Mesenchymal stem cell (in vitro differentiated cells and primary cell): ENCODE measurements at places on chromosomes 13 and 19.

GRCh38 chr13:64276232-64276631, 2860.6 kb upstream of the PCDH20 start:
- H3K4me1 ChIP-seq = no peaks in the 10 kb centered on the region
- H3K4me3 ChIP-seq = no peak overlapping the region
- no peaks in the 10 kb centered on the region for H3K36me3 ChIP-seq
- DNase-seq = no peak

- H3K27me3 ChIP-seq = no peaks in the 10 kb centered on the region
- no peaks in the 10 kb centered on the region for H3K4me1 ChIP-seq
- no peak overlapping the region for H3K27ac ChIP-seq
These were observed 184.2 kb downstream of the SLITRK6 start for GRCh38 chr13:85615031-85615430.

DNA sequence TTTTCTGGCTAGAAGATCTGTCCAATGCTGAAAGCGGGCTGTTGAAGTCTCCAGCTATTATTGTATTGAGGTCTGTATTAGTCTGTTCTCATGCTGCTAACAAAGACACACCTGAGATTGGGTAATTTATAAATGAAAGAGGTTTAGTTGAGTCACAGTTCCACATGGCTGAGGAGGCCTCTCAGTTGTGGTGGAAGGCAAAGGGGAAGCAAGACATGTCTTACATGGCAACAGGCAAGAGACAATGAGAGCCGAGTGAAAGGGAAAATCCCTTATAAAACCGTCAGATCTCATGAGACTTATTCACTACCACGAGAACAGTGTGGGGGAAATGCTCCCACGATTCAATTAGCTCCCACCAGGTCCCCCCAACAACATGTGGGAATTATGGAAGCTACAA, 980.4 kb downstream of the SLITRK5 start:
- H3K4me1 ChIP-seq = no peaks in the 10 kb centered on the region
- no peak overlapping the region for H3K4me3 ChIP-seq
- DNase-seq = no peak
- no peaks in the 10 kb centered on the region for H3K27me3 ChIP-seq

DNA sequence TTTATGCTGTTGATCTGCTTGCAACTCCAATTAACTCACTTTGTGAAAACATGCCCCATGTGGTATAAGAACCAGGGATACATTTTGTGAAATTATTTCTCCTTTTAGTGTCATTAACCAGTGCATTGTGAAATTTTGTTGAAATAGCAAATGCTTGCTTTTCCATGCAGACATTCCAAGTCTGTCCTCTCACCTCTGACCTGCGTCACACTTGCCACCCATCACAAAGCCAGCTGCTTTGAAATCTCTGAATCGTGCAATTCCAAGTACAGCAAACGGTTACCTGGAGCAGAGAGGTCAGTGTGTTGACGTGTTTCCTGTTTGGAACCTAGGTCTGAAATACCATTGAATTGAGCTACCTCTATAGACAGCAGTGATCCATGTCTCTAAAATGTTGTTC, 4.9 kb upstream of the SLC25A15 start:
- no peaks in the 10 kb centered on the region for H3K36me3 ChIP-seq
- no peak overlapping the region for H3K27ac ChIP-seq
- H3K27me3 ChIP-seq = no peaks in the 10 kb centered on the region
- H3K4me1 ChIP-seq = peaks cover 11% of the 10 kb centered on the region

DNA sequence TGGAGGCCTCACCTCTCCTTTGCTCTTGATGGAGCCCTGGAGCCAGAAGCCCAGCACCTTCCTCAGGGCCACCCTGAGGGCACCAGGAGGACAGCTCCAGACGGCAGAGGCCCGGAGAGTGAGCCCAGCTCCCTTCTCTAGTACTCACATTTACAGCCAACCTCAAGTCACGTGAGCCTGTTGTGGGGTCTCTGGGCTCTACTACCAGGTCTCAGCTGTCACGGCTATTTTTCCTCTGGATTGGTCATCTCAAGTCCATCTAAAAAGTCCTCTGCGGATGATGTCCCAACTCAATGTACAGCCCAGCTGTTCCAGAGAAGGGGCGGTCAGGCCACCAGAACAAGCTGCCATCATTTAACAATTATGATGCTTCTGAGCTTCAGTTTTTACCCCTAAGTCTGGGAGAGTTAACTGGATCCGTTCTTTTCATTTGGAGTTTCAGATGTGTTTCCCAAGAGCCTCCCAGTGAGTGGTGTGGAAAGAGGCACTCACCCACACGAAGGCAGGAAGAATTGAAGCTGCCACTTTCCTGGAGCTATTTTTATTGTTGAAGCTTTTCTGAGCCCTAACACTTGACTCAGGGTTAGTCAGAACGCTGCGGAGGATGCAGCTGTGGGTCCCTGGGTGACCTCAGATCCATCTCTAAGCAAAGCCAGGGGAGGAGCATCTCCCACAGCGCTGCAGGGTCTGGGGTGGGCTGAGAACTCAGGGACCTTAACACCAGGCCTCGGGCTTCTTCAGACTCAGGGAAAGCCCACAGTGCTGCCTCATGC, 143.5 kb upstream of the UBL3 start:
- H3K27ac ChIP-seq = no peak overlapping the region
- H3K4me1 ChIP-seq = peaks cover 13% of the 10 kb centered on the region
- H3K36me3 ChIP-seq = peaks cover 7% of the 10 kb centered on the region
- peak overlapping the region; percentile 52 for H3K4me3 ChIP-seq

GRCh38 chr13:51158880-51159518, 47.9 kb upstream of the C13orf42 start:
- no peak overlapping the region for H3K4me3 ChIP-seq
- peaks cover 1% of the 10 kb centered on the region for H3K4me1 ChIP-seq
- no peak overlapping the region for H3K27ac ChIP-seq
- H3K27me3 ChIP-seq = peaks cover 18% of the 10 kb centered on the region
- H3K36me3 ChIP-seq = no peaks in the 10 kb centered on the region
- no peak for DNase-seq

- no peak overlapping the region for H3K27ac ChIP-seq
- H3K4me1 ChIP-seq = peaks cover 27% of the 10 kb centered on the region
- H3K4me3 ChIP-seq = peak overlapping the region; percentile 75
- peaks cover 14% of the 10 kb centered on the region for H3K36me3 ChIP-seq
- DNase-seq = peak; percentile 35
These were observed 518 bp downstream of the KLF2 start for GRCh38 chr19:16325161-16325527.

DNA sequence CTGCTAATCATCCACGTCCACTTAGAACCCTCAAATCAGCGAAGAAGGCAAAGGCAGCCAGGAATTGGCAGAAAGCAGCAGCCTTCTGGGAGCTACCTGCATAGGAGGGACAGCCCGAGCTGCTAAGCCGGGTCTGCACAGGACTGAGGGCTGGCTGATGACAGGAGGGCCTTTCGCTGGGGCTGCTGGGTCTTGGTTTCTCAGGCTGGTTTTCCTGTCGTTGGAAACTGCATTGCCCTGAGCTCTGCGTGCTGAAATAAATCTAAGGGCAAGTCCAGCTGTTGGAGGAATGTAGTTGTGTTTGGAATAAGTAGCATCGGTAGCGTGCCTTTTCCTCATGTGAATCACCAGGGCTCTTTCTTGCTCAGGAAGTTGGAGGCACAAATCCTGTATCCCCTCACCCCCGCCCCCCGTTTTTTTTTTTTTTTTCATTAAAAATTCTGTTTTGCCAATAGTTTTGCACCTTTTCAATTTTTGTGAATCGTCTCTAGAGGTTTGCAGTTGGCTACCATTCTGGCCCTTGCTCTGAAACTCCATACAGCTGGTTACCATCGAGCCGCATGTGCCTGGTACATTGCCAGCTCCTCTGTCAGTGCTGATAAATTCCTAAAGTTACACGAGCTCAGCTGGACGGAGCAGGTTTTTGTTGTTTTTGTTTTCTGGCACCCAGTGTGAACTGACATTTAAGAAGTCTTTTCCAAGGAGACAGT, 193.9 kb upstream of the RNF113B start:
- peaks cover 14% of the 10 kb centered on the region for H3K4me1 ChIP-seq
- peak overlapping the region; percentile 48 for H3K4me3 ChIP-seq
- H3K27me3 ChIP-seq = no peaks in the 10 kb centered on the region
- peaks cover 15% of the 10 kb centered on the region for H3K36me3 ChIP-seq
- DNase-seq = peak; percentile 94

- no peaks in the 10 kb centered on the region for H3K36me3 ChIP-seq
- H3K27ac ChIP-seq = no peak overlapping the region
- peaks cover 5% of the 10 kb centered on the region for H3K27me3 ChIP-seq
- H3K4me1 ChIP-seq = no peaks in the 10 kb centered on the region
These were observed 244.6 kb downstream of the B3GLCT start for GRCh38 chr13:31444266-31444856.

GRCh38 chr19:1258707-1259205, 10.4 kb downstream of the MIDN start:
- no peak overlapping the region for H3K4me3 ChIP-seq
- peaks cover 84% of the 10 kb centered on the region for H3K4me1 ChIP-seq
- DNase-seq = no peak
- H3K27me3 ChIP-seq = no peaks in the 10 kb centered on the region
- peak overlapping the region; percentile 70 for H3K27ac ChIP-seq

GRCh38 chr19:33556261-33556660, 34.7 kb upstream of the PEPD start:
- H3K4me1 ChIP-seq = no peaks in the 10 kb centered on the region
- H3K27ac ChIP-seq = no peak overlapping the region
- no peak overlapping the region for H3K4me3 ChIP-seq
- H3K27me3 ChIP-seq = peaks cover 6% of the 10 kb centered on the region
- H3K36me3 ChIP-seq = no peaks in the 10 kb centered on the region
- no peak for DNase-seq

DNA sequence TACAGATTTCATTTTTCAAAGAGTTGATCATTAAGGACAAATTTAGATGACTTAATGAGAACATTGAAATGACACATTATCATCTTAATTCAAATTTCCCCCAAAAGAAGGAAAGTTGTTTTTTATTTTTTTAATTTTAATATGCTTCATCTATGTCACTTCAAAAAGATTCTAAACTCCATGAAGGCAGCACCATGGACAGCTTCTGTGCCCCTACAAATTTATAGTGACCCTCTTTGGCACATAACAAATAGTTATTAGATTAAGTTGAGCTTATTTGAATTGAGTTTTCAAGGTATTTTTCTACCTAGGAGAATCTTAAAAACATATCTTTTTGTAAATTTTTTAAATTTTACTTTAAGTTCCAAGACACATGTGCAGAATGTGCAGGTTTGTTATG, 198.6 kb downstream of the DCT start:
- H3K27me3 ChIP-seq = no peaks in the 10 kb centered on the region
- DNase-seq = no peak
- peaks cover 2% of the 10 kb centered on the region for H3K4me1 ChIP-seq
- no peaks in the 10 kb centered on the region for H3K36me3 ChIP-seq
- no peak overlapping the region for H3K4me3 ChIP-seq
- peak overlapping the region; percentile 41 for H3K27ac ChIP-seq

- H3K27ac ChIP-seq = no peak overlapping the region
- no peaks in the 10 kb centered on the region for H3K36me3 ChIP-seq
- no peak overlapping the region for H3K4me3 ChIP-seq
- no peaks in the 10 kb centered on the region for H3K27me3 ChIP-seq
- no peaks in the 10 kb centered on the region for H3K4me1 ChIP-seq
These were observed 31.1 kb upstream of the MYCBP2 start for GRCh38 chr13:77358001-77358400.

GRCh38 chr13:95793018-95793555, 116.1 kb downstream of the DNAJC3 start:
- H3K36me3 ChIP-seq = peaks cover 11% of the 10 kb centered on the region
- H3K4me3 ChIP-seq = no peak overlapping the region
- DNase-seq = no peak
- H3K27me3 ChIP-seq = no peaks in the 10 kb centered on the region

DNA sequence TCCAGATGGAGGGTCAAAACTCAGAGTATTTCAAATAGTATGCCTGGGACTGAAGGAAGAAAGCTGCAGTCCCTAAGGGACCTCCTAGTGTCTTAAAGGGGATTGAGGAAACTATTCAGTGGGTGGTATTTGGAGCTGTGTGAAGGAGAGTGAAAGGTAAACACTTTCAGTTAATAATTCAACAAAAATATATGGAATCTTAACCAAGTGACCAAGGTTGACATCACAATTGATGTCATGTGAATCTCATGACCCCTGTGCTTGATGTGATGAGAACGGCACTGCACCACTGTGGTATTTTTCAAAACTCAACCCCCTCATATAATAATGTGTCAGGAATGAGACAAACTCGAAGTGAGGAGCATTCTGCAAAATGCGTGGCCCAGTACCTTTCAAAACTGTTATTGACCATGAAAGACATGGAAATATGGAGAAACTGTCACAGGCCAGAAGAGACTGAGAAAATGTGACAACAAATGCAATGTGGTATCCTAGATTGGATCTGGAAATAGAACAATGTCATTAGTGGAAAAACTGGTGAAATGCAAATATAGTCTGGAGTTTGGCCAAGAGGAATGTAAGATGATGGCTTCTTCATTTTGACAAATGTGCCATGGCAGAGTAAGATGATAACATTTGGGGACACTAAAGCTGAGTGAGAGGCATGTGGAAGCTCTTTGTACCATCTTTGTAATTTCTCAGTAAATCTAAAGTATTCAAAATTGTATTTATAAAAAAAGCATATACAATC, 553.9 kb downstream of the RFC3 start:
- H3K36me3 ChIP-seq = no peaks in the 10 kb centered on the region
- H3K4me3 ChIP-seq = no peak overlapping the region
- H3K27ac ChIP-seq = no peak overlapping the region
- DNase-seq = no peak

DNA sequence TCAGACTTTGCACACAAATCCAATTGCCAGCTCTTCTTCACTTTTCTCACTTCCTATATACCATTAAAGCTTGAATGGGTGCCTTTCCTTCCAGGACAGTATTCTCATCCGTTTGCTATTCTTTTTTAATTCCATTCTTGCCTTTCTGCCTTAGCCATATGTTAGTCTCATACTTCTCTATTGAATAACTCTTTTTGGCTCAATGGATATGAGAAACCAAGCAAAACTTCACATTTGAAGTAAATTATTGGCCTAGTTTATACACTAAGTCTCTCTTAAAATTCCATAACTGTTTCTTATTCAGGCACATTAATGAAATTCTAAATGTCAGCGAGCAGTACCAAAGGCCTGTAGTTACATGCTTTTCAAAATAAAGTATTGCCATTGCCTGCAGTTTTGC, 129.6 kb upstream of the FRY start:
- H3K4me3 ChIP-seq = no peak overlapping the region
- peaks cover 3% of the 10 kb centered on the region for H3K4me1 ChIP-seq
- no peak overlapping the region for H3K27ac ChIP-seq
- peaks cover 3% of the 10 kb centered on the region for H3K27me3 ChIP-seq
- no peaks in the 10 kb centered on the region for H3K36me3 ChIP-seq

- no peaks in the 10 kb centered on the region for H3K27me3 ChIP-seq
- H3K36me3 ChIP-seq = no peaks in the 10 kb centered on the region
- no peaks in the 10 kb centered on the region for H3K4me1 ChIP-seq
- H3K4me3 ChIP-seq = no peak overlapping the region
These were observed 53.5 kb upstream of the ZNF728 start for GRCh38 chr19:23056516-23056915.

GRCh38 chr13:80217614-80218456, 123.1 kb downstream of the SPRY2 start:
- no peak overlapping the region for H3K27ac ChIP-seq
- no peak overlapping the region for H3K4me3 ChIP-seq
- H3K27me3 ChIP-seq = no peaks in the 10 kb centered on the region
- no peak for DNase-seq
- H3K36me3 ChIP-seq = no peaks in the 10 kb centered on the region

GRCh38 chr19:18233224-18233825, 7.1 kb upstream of the PDE4C start:
- H3K4me3 ChIP-seq = no peak overlapping the region
- peak; percentile 63 for DNase-seq
- H3K27ac ChIP-seq = no peak overlapping the region
- H3K4me1 ChIP-seq = peaks cover 7% of the 10 kb centered on the region

GRCh38 chr19:3983936-3984583, 1.2 kb downstream of the EEF2 start:
- H3K36me3 ChIP-seq = peaks cover 53% of the 10 kb centered on the region
- peak overlapping the region; percentile 93 for H3K4me3 ChIP-seq
- peak overlapping the region; percentile 38 for H3K27ac ChIP-seq
- H3K27me3 ChIP-seq = no peaks in the 10 kb centered on the region
